Esophagus squamous epithelium (tissue), 5 donors: ENCODE measurements at places on chromosomes 2 and 18.

DNA sequence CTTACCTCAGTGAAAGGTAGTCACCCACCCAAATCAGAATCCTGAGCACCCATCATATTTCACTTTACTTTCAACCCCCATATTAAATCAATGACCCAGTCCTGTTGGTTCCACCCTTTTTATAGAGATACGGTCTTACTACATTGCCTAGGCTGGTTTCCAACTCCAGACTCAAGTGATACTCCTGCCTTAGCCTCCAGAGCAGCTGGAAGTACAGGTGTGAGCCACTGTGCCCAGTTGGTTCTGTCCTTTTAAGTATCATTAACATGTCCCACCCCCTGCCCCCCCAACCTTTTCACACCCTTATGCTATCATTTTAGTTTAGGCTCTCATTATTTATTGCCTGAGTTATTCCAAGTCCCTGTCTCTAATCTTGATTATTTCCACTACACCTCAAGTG, 28.7 kb downstream of the MSH6 start:
- DNase-seq, result no peak

GRCh38 chr2:212732860-212733259, 194.3 kb upstream of the ERBB4 start:
- no peak for DNase-seq

GRCh38 chr18:79548986-79549637, 130.5 kb upstream of the CTDP1 start:
- DNase-seq, result no peak

DNA sequence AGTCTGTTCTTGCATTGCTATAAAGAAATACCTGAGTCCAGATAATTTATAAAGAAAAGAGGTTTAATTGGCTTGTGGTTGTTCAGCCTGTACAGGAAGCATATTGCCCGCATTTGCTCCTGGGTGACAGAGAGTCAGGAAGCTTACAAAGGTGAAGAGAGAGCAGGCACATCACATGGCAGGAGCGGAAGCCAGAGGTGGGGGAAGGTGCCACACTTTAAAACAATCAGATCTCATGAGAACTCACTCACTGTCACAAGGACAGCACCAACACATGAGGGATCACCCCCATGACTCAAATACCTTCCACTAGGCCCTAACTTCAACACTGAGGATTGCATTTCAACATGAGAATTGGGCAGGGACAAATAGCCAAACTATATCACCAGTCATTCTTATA, 124.8 kb upstream of the COL5A2 start:
- DNase-seq, result no peak

- DNase-seq, result no peak
Observed at GRCh38 chr2:240021488-240022104, 3.5 kb downstream of the NDUFA10 start.

DNA sequence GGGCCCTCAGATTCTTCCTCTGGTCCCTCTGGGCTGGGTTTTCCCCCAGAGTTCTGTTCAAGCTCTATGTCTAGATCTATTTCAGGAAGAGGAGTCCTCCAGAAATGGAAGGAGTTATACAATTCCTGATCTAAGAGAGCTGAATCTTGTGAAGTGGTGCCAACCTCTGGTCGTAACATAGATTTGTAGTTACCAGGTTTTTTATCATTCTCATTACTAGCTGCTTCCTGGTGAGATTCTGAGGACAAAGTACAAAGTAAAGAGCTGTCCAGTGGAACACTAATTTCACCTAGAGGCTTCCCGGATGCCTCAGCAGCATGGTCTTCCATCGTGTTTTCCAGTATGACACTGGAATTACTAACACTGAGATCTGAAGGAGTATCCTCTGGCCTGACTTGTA, 44.1 kb downstream of the PPP4R1 start:
- no peak for DNase-seq

DNA sequence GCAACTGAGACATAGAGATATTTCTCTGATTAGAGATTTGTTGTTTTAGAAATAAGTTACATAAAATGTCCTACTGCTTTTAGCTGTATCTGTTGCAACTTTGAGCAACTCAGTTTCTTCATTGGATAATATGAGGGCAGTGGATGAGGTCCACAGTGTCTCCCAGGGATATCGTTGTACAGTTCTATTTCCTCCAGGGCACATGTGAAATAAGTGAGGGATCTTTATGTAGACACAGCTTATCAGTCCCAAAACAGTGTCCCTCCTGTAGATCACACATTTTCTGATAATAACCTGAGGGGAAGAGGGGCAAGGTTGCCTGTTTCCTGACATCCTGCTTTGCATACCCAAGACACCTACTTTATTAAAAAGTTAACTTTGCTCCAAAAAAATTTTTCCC, 1231.2 kb upstream of the ZEB2 start:
- DNase-seq, result no peak

DNA sequence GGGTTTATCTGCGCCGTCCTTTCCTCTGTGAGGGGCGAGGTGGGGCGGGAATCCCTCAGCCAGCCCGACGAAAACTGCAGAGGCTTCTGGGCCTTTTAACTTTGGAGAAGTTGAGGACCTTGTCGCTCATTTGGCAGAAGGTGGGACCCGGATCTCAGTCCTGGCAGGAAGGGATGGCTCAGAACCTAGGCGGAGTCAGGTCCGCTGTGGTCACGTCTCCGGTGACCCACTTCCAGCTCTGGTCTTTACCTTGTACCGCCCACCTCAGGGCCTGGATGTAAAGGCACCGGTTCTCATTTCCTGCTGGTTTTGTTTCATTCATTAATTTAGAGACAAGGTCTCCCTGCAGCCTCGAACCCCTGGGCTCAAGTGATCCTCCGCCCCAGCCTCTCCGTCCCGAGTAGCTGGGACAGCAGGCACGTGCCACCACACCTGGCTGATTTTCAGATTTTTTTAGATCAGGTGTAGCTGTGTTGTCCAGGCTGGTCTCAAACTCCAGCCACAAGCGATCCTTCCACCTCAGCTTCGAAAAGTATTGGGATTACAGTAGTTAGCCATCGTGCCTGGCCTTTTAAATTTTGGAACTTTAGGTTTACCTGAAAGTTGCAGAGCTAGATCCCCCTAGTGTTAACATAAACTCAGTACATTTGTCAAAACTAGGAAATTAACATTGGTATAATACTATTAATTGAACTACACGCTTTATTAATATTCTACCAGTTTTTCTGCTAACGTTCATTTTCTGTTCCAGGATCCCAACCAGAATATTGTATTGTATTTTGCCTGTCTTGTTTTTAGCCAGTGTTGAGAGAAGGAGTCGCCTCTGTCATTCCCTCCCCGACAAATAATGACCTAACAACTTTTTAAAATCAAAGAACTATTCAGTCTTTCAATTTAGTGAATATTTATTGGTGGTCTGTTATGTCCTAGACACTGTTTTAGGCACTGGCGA, 852 bp downstream of the POLI start:
- no peak for DNase-seq

DNA sequence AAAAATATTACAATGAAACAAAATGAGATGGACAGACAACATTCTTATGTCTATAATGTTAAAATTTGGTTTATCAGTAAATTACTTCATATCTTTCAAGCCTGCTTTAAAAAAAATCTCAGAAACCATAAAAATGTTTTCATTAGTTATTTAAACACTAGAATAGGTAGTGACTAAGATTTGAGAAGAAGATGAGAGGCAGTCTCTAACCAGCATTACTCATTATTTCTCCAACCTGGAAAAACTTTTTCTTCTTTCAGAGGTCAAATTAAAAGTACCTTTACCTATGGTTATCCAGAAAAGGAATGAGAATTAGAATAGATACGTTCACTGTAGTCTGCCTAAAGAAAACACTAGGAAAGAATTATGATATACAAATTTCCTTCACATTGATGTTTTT, 50.3 kb downstream of the IKZF2 start:
- no peak for DNase-seq

DNA sequence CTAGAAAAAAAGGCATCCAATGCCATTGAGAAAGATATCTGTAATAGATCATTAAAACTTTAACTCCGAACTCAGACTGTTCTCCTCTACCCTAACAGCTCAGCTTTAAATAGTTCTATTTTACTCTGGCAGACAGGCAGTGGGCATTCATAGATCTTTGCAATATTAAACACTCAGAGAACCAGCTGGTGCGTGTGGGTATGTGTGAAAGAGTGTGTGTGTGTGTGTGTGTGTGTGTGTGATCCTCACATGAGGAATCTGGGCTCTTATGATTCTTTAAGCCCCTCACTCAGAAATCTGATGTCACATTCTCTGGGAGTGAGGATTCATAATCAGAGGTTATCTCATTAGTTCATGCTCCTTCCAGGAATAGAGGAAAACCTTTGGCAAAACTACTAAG, 144.3 kb downstream of the KCNH7 start:
- no peak for DNase-seq

GRCh38 chr2:68418855-68419254, 48.2 kb downstream of the FBXO48 start:
- no peak for DNase-seq

GRCh38 chr2:24021122-24021998, 11.5 kb downstream of the MFSD2B start:
- DNase-seq, result no peak

GRCh38 chr18:55405893-55406406, 182.0 kb downstream of the TCF4 start:
- DNase-seq, result no peak

GRCh38 chr18:77208964-77209363, 40.7 kb upstream of the GALR1 start:
- no peak for DNase-seq
